ENCODE measurements at places on chromosomes 16 and 17.

GRCh38 chr16:3974751-3975150 is 94.2 kb upstream of the CREBBP start:
- DNase-seq = no peak

DNA sequence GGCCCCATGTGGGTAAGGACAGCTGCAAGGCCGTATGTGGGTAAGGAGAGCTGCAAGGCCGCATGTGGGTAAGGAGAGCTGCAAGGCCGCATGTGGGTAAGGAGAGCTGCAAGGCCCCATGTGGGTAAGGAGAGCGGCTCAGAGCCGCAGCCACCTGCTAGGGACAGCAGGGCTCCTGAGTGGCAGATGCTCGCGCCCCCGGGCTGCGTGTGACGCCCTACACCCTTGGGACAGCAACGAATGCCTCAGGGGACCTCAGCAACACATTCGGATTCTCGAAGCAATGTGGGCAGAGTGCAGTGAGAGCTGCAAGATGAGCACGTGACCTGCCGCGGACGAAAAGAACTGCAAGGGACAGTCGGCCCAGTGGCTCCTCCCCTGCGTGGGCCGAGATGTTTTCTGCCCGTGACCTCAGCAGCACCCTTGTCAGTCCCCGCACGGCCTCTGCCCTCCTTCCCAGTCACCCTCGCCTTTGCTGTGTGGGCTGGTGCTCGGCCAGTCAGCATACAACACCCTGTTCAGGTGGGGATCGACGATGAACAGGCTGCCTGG is 9.6 kb upstream of the SLC38A8 start:
- no peak for DNase-seq

- no peak for DNase-seq
These were observed 5.4 kb downstream of the NDUFAF8 start for GRCh38 chr17:81244358-81245023.

DNA sequence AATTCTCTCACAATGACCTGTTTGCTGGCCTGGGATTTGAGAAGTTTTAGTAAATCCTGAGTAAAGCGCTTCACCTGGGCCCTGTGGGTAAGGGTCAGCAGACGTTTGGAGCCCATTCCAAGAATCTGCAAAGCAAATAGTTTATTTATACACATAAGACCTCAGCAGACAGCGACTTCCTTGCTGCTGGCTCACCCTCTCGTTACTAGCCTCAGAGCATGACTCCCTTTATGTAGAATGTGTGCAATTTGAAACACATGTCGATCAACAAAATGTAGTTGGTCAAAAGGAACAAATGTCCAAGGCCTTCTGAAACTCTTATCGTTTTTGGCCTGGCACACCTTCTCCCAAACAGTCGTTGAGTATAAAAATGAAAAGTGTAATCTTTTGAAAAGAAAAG is 31.3 kb downstream of the MARF1 start:
- DNase-seq = peak; percentile 26

GRCh38 chr16:60731329-60732050 is 1304.7 kb downstream of the CDH8 start:
- DNase-seq = no peak

DNA sequence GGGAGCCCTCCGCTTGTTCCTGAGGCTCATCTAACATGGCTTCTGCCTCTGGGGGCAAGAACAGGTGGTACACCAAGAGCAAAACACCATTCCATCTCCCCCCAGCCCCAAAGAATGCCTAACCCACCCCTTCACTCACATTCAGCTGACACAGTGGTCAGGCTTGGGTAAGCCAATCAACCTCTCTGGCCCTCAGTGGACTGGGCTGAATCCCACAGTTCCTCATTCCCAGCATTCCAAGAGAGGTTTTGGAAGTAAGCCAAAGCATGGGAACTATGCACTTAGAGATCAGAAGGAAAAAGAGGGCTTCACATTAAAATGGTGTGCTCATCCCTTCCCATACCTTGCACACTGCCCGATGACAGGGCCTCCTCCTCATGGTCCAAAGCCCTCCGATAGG is 7.8 kb downstream of the PIGS start:
- DNase-seq = peak; percentile 16

DNA sequence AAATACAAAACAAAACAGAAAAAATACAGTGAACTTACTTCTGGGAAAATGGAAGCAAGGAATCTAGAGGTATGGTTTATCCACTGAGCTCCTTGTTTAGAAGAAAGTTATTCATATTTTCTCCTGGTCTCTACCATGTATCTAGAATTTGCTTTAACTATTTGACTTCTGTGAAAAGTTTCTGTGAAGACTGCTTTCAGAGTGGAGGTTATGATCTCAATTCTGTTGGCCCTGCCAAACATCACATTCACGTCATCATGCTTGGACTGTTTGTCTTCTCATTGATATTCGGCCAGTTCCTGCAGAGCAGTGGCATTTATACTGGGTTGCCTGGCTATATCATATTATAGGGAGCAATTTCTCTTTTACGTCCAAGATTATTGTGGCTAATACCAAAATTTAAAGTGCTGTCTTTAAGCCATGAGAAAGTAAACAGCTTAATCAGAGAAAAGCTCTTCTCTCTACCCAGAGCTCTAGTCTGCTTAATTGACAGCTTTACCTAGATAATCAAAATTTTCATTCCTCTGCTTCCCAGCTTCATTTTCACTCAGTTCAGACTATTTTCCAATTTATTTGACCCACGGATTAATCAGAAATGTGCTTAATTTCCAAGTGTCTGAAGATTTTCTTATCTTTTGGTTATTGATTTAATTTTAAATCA is at the start of gene ABCA8:
Gene ABCA8 (minus strand): TSS at position 212 of the 661 bp plus-strand sequence. CDS start 13,358 bp downstream, outside the sequence.
- peak; percentile 86 for DNase-seq

DNA sequence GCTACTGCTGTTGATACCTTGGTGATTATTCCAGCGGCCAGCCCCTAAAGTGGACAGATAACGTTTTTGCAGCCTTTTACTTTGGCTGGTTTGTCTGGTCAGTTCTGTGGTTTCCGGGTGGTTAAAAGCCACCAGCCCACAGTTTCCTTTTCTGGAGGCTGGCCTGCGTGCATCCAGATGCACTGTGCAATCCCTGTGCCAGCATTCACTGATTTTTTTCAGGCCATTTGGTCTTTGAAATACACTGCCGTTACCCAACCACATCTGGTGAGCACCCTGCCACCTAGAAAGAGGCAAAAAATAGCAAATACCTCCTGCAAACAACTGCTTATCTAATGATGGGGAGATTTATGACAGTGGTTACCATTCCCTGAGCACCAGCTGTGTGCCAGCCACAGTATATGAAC is 797 bp downstream of the NUDT7 start:
- peak; percentile 66 for DNase-seq

DNA sequence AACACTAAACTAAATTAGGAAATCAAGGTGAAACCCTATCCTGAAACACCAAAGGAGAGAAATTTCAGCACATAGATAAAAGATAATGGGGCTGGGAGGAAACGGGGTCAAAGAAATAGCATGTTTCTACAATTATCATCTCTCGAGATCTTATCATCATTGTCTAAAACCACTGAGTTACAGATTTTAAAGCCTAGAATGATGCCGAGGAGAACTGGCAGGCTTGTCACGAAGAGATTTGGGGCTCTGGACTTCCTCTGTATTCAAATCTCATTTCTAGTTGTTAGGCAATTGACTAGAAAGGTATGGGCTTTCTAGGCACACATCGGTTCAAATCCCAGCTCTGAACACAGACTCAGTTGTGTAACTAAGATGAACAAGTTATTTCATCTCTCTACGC is 9.3 kb downstream of the PDZD9 start:
- DNase-seq = no peak

- no peak for DNase-seq
These were observed 22.8 kb downstream of the RSPRY1 start for GRCh38 chr16:57208926-57209325.

DNA sequence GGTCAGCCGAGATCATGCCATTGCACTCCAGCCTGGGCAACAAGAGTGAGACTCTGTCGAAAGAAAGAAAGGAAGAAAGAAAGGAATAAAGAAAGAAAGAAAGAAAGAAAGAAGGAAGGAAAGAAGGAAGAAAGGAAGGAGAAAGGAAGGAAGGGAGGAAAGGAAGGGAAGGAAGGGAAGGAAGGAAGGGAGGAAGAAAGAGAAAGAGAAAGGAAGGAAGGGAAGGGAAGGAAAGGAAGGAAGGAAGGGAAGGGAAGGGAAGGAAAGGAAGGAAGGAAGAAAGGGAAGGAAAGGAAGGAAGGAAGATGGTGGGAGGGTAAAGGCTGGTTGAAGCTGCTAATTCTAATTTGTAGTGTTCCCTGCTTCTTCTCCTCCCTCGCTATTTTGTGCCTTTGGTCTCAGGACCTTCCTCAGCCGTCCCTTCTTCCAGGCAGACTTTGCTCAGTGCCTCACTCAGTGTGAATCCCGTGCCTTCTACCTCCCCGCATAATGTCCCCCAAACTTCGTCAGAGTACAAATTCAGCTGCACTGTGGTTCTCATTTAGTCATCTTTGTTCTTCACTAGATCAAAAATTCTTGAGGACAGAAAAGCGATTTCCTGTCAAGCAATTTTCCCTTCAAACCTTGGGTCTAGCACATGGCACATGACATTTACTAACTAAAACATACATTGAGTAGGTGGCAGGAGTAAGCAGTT is 31.1 kb upstream of the PAFAH1B1 start:
- no peak for DNase-seq

DNA sequence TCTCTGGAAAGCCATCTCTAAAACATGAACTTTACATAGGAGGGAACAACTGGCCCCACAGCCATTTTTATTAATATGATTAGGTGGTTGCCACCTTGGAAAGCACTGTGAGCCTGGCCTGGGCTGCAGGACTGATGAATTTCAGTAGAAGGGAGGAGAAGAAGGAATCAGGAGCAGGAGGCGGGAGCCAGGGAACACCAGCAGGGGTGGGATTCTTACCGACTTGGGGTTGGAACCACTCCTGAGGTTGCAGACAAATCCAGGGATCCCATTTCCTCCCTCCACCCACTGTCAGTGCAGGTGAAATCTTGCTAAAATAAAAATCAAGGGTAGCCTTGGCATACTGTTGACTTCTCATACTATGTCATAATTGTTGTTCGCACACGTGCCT is 16.9 kb upstream of the MAP3K14 start:
- no peak for DNase-seq

DNA sequence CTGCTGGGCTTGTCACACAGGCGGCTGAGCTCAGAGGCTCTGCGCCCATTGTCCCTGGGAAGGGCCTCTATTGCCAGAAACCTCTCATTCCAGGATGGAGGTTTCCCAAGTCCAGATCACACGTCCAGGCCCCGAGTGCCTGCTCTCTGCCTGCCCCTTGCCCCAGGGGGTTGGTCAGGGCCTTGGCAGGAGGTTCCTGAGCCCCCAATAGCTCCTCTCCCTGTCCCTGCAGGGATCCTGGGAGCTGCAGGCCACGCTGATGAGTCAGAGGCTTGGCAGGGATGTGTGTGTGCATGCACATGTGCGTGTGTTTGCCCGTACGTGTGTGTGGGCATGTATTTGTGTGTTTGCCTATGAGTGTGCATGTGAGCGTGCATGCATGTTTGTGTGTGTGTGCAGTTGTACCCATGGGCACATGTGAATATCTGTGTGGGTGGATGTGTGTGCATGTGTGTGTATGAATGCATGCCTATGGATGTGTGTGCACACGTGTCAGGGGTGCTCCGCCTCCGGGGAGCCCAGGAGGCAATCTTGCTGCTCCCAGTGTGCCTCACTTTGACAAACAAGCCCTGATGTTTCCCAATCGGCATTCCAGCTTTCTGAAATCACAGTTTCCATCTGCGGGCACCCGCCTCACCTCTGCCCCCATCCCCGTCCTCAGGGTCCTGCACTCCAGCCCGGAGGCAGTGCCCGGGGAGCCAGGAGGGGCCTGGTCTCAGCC is 98.4 kb upstream of the GSE1 start:
- peak; percentile 99 for DNase-seq

DNA sequence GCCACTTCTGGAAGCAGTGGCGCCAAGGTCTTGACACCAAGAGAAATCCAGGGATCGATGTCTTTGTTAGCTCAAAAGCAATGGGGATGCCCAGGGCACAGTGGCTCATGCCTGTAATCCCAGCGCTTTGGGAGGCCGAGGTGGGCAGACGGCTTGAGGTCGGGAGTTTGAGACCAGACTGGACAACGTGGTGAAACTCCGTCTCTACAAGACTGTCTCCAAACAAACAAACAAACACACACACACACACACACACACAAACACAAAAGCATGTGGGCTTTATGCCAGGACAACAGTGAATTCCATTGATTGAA is 22.4 kb upstream of the FAAP100 start:
- no peak for DNase-seq

DNA sequence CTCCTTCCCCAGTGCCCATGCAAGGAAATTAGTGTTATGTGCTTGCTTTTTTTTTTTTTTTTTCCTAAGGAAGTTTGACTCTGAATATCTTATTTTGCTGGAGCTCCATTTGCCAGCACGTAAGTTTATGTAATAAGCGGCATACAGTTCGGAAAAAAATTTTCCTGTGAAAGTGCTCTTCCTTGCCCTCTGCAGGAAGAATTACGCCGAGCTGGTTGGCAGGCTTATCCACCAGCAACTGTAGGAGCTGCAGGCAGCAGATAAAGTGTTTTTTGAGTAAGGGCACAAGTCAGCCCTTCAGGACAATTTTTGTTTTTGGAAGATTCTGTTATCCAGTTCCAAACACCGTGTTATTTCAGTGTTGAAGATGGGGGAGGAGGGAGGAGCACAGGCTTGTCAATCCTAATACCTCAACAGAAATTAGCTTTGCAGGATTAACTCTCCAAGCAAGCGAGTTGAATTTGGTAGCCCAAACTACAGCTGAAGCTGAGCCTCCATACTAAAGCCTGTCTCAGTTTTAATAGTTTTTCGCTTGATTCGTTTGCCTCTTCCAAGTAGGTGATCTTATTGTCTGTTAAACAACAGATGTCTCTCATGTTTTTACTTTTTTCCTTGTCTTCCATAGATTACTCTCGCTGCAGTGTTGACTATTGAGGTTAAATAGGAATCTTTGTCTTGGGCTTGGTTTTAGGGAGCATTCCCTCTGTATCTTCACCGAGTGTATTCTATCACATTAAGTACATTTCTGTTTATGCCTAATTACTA is 1.1 kb downstream of the SPECC1 start:
- DNase-seq = peak; percentile 70

DNA sequence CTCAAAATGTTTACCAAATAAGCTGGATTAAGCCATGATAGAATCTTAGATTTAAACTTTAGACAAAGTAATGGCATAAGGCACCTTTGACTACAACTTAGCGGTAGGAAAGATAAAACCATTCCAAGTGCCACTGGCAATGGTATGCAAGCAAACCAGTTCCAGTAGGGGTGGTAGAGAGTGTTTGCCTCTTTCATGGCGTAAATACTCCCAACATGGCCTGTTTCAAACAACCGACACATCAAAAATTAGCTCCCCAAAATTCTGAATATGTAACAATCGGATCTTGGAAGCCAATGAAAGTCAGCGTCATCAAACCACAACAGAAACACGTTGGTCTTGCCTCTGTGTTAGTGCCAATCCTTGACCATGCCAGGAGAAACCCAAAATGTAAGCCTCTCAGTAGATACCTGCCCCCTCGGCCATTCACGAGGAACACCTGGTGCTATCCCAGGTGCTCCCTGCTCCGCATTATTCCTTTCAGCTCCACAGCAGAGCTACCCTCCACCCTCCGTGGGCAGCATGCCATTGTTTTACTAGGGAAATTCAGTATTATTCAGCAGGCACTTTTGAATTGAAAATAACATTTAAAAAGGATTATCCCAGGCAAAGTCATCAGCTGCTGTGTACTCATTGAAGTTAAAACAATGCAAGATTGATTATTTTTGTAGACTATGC is 307.8 kb upstream of the CDH11 start:
- DNase-seq = no peak

- no peak for DNase-seq
These were observed 500.4 kb upstream of the PSMD7 start for GRCh38 chr16:73796241-73796640.
